ENCODE measurements at places on chromosomes 5 and 9.

DNA sequence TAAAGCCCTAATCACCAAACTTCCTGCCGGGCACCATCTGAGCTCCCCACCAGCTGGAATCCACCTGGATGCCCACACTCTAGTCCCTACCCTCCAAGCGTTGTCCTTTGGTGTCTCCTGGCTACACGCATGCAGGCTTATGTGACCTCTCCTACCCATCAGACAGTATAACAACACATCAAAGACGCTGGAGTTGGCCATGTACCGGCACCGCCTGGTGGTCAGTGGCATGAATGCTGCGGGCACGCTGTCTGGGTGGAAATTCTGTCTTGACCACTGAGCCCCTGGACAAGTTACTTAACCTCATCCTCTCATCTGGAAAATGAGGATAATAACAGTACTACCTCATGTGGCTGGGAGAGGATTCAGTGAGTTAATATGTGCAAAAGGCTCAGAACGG, 23.4 kb upstream of the CORO2A start:
- DNase-seq, result no peak

GRCh38 chr5:28190011-28190410, 1151.6 kb upstream of the CDH9 start:
- no peak for DNase-seq

DNA sequence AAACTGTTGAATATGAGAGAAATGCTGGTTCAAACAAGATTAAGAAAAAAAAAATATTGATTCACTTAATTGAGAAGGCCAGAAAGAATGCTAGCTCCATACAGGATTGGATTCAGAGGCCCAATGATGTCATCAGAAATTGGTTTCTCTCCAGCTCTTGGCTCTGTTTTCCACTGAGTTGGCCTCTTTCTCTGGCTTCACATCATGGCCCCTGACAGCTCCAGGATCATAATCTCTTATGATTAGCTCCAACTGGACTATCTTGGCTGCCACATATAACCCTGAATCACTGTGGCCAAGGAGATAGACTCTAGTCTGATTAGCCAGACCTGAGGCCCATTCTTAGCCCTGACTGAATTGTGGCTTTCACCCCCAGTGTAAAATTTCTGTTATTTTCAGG, 244.7 kb upstream of the GRAMD2B start:
- DNase-seq, result no peak

DNA sequence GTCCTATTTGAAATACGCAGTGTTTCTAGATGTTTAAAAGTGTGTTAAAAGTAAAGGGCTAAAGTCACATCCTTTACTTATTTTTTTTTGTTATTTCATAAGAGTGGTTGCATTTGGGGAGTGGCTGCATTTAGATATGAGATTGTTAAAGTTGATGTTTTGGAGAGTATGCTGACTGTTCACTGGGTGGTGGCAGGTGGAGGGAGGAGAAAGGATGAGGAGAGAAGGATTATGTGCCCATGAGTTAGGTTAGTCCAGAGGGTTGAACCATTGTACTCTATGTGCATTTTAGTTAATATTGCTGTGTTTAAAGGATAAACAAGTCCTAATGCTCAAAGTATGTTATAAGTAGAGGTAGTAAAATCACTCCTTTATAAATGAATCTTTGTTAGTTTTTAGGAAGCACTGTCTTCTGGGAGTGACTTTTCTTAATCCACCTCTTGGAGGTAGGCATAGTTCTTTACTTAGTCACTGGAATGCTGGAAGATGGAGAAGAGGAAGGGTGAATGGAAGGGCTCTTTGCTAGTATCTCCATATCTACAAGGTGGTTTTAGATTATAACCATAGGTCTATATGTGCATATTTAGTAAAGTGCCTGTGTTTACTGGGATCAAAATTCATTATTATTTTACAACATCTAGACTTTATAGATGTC, 332.3 kb downstream of the NPR3 start:
- no peak for DNase-seq

GRCh38 chr5:53130266-53130665, 20.7 kb upstream of the MOCS2 start:
- no peak for DNase-seq

GRCh38 chr9:109164042-109164441, 3.0 kb downstream of the FRRS1L start:
- DNase-seq, result no peak

Data from stimulated activated CD4-positive, alpha-beta T cell treated with anti-CD3 and anti-CD28 coated beads, Interleukin-15, amount 100 ng/mL, for 24 hours (primary cell).